Aortic smooth muscle cell (primary cell): ENCODE measurements at places on chromosomes 7 and 10. TPM values are rescaled to one million over a fixed set of nuclear protein-coding genes. Genes with fewer than 3 reads are reported as not detected.

The TET1 gene
- 1.2 and 3.4 TPM in 2 replicates for total RNA-seq

The PNLIPRP1 gene
- total RNA-seq: not detected in 2 replicates

The CH25H gene
- 0.12 and 0.40 TPM in 2 replicates for total RNA-seq

The CYP2W1 gene
- total RNA-seq: not detected in 2 replicates
